Activated T-helper 2 cell treated with anti-CD3 and anti-CD28 coated beads, Interferon-gamma antibody, Interleukin-2, Interleukin-4, amounts not matched to agents 10 μg/mL and 5 μg/mL and 100 μg/mL, durations not matched to agents 14 hours and 24 hours and 36 hours (primary cell): ENCODE measurements at places on chromosomes 2 and 18.

DNA sequence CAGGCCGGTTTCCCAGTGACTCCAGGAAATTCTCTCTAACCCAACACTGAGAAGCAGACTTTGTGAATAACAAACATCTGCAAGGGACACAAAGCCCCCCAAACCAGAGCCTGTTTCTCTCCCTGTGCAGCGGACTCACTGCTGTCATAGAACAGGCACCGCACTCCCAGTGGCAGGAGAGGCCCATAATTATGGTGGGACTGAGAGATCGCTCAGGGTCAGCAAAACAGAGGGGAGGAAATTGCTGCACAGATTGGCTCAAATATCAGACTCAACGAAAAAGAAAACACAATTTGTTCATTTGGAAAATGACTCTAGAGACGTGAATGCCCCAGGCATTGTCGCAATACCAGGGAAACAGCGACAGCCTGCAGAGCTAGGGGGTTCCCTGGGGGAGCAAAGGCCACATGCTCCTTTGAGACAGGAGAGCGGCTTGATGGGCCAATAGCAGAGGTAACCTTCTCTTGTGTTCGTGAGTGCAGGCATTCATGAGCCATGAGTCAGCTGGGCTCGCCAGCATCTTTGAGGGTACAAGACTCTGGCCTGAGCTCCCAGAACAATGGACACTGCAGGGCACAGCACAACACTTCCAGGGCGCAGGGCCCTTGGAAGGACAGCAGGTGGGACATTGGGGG, 143.3 kb upstream of the KLHL29 start:
- DNase-seq, result no peak

GRCh38 chr2:101823347-101823791, 125.9 kb downstream of the MAP4K4 start:
- DNase-seq, result peak; percentile 51

- peak; percentile 61 for DNase-seq
Observed at GRCh38 chr2:237421542-237422116, 7.7 kb upstream of the COL6A3 start.

GRCh38 chr2:204441316-204441715, 104.0 kb upstream of the PARD3B start:
- DNase-seq, result no peak

- no peak for DNase-seq
Observed at GRCh38 chr2:191013682-191013931, 364 bp downstream of the STAT1 start.

DNA sequence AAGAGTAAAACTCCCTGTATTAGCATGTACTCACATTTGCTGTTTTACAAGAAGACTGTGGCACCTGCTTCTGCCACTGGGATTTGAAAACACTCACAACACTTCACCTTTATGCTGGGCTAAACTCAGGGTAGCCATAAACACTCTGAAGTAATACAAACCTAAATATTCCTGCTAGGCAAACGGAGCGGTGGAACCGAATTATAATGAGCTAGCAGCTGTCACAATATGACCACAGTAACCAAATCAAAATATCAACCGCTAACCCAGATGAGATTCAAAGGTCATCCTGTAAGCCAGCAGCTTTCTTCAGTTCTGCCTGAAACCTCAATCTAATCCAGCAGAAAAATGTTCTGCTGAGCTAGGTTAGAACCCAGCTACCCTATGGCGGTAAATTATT, 132.1 kb downstream of the TCF4 start:
- no peak for DNase-seq

DNA sequence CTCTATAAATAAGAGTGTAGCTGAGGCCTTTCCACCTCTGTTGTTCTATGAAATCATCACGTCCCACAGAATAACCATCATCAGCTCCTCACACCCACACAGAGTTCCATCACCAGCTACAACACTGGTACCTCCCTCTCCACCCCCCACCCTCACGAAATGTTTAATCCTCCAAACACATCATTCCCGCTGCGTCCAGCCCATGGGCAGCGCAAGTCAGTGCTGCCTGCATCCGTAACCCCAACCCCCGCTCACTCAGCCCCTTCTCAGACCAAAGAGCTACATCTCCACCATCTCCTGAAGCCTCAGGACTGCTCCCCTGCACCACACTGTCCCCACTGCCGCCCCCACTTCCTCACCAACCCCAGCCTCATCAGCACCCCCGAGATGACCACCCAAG, 19.4 kb downstream of the DNMT3A start:
- DNase-seq, result no peak

DNA sequence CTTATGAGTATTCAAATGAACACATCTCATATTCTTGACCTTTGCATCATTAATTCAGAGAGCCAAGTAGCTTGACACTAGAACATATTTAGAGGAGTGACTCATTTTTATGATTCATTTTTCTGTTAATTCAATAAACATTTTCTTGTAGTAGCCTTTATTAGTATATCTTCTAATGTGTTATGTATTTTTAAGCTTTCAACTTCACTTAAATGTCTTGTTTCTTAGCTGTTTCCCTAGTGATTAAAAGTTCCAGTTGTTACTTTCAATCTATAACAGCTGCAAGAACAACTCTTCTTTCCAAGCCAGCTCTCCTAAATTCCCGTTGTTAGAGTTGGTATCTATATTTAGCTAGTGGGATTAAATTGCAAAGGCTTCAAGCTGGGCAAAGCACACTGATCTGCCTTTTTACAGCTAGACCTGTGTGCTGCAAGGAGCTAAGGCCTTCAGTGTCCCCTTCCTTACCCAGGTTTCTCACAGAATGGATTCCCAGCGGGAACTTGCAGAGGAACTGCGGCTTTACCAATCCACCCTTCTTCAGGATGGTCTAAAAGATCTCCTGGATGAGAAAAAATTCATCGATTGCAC, at the start of gene KLHL41:
KLHL41 (plus strand) TSS at position 405 of the 588 bp plus-strand sequence; CDS start at position 482, 77 bp downstream.
- no peak for DNase-seq
